ENCODE measurements at places on chromosomes 7 and 10.
A peak's percentile ranks its signal among the peaks of the same experiment; 100 is the strongest.

DNA sequence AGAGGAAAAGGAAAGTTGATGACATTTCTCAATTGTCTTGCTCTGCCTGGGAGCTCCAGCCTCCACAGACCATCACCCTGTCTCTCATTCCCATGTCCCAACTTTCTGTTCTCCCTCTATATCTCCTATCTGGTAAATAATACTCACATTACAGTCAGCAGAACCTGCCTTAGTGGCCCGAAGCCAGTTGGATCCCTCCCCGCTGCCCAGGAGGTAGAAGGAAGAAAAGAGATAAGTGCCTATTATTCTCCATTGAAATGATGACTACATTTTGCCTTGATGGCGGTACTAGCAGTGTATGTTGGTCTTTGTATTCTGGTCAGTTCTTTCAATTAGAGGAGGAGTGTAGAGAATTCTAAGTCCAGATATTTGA, 91.9 kb downstream of the CSTF2T start:
- no peak for DNase-seq

DNA sequence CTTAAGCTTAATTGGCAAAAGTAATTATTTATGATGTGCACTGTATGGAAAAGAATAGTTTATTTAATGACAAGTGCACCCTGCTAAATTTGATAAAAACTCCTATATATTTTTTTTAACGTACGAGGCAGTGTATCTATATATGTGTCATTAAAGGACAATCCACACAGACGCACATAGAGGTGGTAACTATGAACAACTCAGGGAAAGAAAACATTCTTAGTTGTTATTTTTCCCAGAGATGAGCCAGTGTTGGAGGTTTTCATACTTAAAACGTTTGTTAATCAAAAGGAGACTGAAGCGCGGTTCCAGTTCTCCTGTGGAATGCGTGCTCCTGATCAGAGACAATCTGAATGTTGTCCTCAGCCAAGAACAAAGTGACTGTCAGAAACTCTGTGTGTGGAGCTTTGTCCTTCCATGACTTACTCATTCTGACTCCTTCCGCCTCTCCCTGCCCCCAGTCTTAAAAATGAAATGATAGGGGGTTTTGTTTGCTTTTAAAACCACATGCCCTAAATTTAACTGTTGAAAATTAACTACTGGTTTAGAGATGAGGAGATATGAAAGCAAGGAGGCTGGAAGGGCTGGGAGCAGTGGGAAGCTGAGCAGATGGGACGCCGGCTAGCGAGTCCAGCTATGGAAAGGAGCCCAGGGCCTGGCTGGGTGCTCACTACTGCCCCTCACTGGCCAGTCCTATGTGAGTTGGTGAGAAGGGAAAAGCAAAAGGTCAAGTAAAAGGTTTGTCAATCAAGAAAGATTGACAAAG, 99.6 kb downstream of the SVIL start:
- peak; percentile 92 for DNase-seq

- DNase-seq, result no peak
Measured at GRCh38 chr7:117010375-117011133, 57.3 kb downstream of the ST7 start.

DNA sequence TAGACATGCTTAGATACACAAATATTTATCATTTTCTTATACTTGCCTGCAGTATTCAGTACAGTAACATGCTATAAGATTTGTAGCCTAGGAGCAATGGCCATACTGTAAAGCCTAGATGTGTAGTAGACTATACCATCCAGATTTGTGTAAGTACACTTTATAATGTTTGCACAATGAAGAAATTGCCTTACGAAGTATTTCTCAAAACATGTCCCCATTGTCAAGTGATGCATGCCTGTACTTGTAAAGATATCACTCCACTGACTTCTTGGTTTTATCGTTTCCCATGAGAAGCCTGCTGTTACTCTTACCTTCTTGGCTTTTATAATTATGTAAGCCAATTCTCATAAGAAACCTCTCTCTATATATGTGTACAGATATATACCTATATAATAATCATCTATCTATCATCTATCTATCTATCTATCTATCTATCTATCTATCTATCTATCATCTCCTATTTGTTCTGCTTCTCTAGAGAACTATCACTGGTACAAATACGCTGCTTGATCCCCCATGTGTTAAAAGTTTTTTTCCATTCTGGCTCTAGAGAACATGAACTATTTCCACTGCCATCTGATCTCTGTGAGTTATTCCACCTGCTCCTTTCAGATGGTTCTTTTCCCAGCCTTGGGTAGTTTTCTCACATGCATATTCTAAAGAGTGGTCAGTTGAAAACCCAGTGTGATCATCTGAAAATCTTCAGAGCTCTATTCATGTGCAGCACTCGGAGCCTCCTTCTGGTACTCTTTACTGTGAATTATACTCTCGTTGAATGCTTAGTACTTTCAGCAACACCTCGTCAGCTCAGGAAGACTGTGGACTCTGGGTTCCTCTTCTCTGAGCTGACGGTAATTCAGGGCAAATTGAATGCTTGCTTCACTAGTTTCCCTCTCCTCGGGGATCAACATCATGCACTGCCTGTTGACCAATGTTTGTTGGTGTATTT, 14.5 kb upstream of the VCL start:
- no peak for DNase-seq

GRCh38 chr7:152120210-152120609, 94.7 kb downstream of the GALNT11 start:
- DNase-seq, result no peak
